ENCODE measurements at places on chromosomes 16 and 17. TPM values are rescaled to one million over a fixed set of nuclear protein-coding genes. Genes with fewer than 3 reads are reported as not detected.
A peak's percentile ranks its signal among the peaks of the same experiment; 100 is the strongest.

SYCE1L gene
- polyA plus RNA-seq, result 8.0 TPM

SLC12A3 gene
- polyA plus RNA-seq, result not detected

TMEM101 gene
- 29.6 TPM for polyA plus RNA-seq

NOD2 gene
- polyA plus RNA-seq, result not detected

KRTAP4-4 gene
- polyA plus RNA-seq, result not detected

PLA2G10 gene
- 0.37 TPM for polyA plus RNA-seq

C17orf78 gene
- polyA plus RNA-seq, result not detected

GRCh38 chr16:85819245-85819644 is 19.8 kb downstream of the COX4I1 start:
- peak; percentile 86 for DNase-seq

DNA sequence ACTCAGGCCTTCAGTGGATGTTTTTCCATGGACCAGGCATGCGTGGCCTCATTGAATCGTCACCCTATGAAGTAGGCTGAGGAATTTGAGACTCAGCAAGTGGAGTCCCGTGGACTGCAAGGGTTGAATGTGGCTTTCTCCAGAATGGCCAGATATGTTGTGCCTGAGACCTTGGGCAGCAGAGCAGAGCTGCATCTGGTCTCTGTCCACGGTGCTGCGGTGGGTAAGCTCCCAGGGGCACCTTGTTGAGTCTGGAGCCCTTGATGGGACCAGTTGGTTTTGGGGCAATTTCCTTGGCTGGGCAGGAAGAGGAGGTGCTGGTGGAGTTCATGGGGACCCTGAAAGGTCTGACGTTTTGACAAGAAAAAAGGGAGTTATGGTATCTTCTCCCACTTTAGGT is 368.1 kb upstream of the EEF2KMT start:
- no peak for DNase-seq

- DNase-seq, result peak; percentile 68
Measured at GRCh38 chr16:30996324-30996984, 11.4 kb downstream of the HSD3B7 start.

GRCh38 chr16:87412996-87413421 is 20.9 kb downstream of the MAP1LC3B start:
- no peak for DNase-seq

DNA sequence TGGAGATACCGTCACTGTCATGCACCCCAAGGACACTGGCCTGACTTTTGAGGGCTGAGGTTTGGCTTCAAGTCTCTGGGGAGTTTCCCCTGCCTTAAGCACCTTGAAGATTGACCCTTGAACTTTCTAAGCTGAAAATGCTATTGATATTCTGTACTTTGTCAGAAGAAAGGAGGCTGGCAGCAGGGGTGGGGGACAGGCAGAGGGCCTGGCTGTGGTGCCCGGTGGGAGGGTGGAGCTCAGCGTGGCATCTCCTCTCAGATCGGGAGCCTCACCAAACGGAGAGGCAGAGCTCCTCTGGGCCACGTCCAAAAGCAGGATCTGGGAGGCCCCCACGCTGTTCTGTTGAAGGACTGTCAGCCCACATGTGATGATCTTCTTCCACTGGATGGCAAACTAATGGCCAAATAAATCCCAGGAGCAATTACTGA is 305.2 kb upstream of the IRX3 start:
- no peak for DNase-seq

- no peak for DNase-seq
Measured at GRCh38 chr16:85243308-85243707, 131.0 kb upstream of the CIBAR2 start.

DNA sequence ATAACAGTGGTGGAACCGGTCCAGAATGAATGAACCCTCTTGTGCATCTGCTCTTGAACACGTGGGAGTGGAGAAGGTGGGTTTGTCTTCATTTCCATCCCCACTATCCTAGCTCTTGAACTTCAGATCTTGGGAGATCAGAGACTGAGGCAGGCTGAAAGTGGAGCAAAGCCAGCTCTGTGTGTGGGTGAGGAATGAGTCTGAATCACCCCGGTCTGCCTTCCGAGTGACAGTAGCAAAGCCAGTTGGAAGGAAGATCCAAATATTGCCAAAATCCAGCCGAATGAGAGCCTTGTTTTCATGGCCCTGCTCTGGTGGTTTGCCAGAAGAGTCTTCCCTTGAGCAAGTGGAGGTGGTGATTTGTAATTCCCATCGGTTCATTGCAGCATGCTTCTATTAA is 29.0 kb upstream of the ASIC2 start:
- no peak for DNase-seq

GRCh38 chr17:27845264-27846041 is 45.1 kb upstream of the NOS2 start:
- no peak for DNase-seq

DNA sequence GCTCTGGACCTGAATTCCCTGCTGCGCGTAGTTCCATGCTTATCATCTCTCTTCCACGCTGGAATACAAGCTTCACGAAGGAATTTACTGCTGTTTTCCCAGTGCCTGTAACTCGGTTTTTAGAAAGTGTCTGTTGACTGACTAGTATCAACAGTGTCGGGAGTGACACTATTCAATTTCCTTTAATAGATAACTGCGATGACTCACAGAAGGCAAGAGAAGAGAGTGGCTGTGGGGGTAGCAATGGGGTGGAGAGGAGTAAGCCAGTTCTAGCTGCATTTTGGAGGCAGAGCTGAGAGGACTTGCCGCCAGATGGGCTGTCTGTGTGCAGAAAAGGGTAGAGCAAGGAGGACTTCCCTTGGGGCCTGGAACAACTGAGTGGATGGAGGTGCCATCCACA is 25.2 kb downstream of the B4GALNT2 start:
- peak; percentile 47 for DNase-seq

DNA sequence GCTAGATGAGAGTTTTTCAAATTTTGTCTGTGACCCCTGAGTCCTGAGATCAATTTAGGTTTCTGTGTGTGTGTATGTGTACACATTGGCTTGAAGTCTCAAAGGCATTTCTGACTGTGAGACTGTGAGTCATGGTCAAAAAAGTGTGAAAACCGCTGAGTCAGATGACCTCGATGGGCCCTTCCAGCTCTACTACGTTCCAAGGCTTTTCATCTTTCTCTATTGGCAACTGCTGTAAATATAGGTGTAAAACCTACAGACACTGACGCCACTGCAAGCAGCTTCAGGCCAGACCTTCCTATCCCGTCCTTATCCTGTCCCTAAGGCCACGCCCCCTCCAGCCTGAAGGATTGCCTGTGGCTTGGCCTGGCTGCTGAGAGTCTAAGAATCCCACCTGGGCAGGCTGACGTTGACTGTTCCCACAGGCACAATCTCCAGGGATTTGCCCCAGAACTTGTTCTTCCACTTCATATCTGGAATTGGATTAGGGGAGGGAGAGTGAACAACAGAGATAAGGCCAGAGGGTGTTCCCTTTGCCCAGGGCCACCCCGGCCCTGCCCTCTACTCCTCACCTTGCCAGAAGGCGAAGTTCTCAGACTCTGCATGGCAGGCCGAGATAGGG is 11.3 kb downstream of the OSBPL7 start:
- peak; percentile 75 for DNase-seq

DNA sequence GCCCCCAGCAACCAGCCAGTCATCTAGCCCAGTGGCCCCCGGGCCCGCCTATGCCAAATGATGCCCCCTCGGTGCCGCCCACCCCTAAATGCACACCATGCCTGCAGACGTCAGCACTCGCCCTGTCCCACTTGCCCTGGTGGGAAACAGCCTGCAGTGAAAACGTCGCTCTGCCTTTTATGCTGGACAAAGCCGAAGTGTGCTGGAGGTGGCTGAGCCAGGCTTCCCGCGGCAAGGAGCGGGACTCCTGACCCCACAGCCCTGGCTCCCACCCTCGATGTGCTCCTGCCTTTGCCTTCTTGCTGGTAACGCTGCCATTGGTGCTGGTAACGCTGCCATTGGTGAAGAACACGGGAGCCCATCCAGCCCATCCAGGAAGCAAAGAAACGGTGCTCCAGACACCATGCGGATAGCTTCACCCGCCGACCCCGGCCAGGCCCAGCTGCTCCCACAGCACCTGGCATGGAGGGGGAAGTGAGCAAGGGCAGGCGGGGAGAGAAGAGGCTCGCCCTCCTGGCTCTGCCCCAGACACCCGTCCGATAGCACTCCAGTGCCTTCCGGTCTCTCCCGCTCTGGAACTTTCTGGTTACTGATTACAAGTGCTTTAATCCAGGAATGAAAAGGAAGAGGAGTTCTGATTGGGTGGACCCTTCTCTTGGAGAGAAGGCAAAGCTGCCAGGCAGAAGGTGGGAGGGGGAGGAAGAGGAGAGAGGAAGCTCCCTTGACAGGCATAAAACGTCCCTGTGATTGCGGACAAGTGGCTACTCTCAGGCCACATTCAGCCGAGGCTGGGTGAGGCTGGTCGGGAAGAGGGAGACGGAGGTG is 4.0 kb upstream of the BAIAP2 start:
- no peak for DNase-seq

DNA sequence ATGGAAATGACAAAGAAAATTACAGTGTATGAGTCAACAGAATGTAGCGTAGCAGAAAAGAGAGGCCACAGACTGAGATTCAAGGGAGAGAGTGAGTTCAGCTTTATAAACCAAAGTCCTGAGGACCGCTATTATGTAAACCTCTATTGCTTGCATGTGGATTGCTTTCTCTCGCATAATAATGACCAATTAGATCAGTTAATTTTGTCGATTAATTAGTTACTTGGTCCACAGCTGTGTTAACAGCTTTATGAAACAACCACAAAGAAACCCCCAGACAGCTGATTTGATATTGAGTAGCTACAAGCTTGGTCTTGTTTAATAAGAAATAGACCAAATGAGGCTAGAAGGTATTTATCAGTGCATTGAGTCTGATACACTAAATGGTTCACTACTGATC is 291.8 kb upstream of the ERCC4 start:
- no peak for DNase-seq

DNA sequence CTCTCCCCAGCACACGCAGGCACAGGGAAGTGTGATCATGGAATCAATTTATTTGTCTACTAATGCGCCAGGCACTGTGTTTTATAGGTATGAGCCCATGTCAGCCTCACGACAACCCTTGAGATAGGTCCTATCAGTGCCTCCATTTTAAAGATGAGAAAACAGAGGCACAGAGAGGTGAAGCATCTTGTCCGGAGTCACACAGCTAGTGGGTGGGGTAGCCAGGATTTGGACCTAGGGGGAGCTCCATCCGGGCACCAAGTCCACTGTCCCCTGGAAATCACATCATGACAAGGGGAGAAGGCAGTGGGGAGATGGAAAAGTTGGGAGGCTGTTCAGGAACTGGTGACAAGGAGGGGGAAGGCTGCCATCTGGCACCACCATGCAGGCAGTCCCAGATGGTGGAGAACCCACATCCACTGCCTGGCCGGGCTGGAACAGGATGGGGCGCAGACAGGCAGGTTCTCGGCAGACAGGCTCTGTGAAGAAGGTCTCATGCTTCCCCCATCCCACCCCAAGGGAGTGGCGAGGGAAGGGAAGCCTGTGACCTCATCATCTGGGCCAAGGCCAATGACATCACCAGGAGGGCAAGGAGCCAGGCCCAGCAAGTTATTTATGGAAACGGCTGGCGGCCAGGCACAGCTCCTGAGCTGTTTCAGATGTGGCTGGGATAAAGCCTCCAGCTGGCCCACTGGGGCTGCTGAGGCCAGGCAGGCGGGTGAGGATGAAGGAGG is 126.0 kb upstream of the SDK2 start:
- peak; percentile 85 for DNase-seq

DNA sequence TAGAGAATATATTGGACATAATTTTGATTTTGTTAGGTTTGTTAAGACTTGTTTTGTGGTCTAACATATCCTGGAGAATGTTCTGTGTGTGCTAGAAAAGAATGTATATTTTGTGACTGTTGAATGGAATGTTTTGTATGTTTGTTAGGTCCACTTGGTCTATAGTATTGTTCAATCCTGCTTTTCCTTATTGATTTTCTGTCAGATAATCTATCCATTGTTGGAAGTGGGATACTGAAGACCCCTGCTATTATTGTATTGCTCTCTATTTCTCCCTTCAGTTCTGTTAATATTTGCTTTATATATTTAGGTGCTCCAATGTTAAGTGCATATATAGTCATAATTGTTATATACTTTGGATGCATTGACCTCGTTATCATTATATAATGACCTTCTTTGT is 33.0 kb upstream of the NKD1 start:
- DNase-seq, result no peak

- no peak for DNase-seq
Measured at GRCh38 chr16:69188716-69189115, 1.8 kb downstream of the SNTB2 start.

DNA sequence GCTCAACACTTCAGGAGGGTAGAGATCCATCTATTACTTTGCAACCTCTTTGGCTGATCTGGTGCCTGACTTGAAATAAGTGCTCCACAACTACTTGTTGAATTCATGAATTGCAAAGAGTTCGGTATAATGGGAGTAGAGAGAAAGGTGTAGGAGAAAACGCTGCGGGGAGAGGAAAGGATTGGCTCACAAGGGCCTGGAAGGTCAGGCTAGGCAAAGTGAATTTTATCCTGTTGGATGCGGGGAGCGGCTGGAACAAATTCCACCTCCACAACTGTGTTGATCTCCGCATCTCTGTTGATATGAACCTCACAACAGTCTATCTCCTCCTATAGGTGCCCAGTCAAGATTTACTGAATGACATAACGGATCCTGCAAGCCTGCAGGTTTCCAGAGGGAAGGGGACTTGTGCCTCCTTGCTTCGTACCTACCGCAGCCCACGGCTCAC is 684 bp downstream of the SLX4 start:
- DNase-seq, result no peak

GRCh38 chr16:67393111-67393787 is at the start of gene TPPP3:
Gene TPPP3 (minus strand): TSS chr16:67393498. CDS start chr16:67391111, 2,387 bp downstream.
- DNase-seq, result peak; percentile 73

- no peak for DNase-seq
Measured at GRCh38 chr16:65531475-65531874, 409.6 kb upstream of the CDH11 start.

- DNase-seq, result no peak
Measured at GRCh38 chr16:49914657-49915056, 58.7 kb upstream of the ZNF423 start.

- no peak for DNase-seq
Measured at GRCh38 chr17:39607851-39608130, at the start of gene NEUROD2. Gene NEUROD2 (minus strand): TSS chr17:39607920. CDS start chr17:39606599, 1,321 bp downstream.

DNA sequence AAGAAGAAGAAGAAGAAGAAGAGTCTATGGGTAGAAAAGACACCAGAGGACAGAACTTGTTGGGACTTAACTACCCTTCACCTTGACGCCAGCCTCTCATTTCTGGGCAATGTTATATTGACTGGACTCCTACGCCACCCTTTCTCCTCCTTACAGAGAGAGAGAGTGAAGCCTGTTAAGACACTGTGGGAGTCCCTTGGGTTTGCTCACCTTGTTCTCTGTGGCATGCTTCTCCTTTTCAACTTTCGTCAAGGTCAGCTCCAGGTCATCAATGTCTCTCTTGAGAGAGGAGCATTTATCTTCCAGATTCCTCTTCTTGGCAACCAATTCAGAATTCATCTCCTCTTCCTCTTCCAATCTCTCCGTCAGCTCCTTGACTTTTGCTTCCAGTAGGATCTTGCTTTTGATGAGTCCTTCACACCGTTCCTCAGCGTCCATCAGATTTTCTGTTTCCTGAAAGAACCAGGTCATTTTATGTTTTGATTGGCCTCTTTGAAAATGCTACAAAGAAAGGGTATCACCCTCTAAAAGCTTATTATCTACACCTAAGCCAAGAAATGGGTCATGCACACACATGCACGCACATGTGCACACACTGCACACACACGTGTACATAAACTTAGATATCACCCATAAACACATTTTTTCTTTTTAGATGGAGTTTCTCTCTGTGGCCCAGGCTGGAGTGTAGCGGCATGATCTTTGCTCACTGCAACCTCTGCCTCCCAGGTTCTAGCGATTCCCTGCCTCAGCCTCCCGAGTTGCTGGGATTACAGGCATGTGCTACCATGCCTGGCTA is 48.8 kb downstream of the MYH13 start:
- DNase-seq, result no peak
